Stimulated activated CD8-positive, alpha-beta memory T cell treated with anti-CD3 and anti-CD28 coated beads, Interleukin-4, amount 100 ng/mL, for 4 hours (primary cell): ENCODE measurements at places on chromosomes 2 and 18.

DNA sequence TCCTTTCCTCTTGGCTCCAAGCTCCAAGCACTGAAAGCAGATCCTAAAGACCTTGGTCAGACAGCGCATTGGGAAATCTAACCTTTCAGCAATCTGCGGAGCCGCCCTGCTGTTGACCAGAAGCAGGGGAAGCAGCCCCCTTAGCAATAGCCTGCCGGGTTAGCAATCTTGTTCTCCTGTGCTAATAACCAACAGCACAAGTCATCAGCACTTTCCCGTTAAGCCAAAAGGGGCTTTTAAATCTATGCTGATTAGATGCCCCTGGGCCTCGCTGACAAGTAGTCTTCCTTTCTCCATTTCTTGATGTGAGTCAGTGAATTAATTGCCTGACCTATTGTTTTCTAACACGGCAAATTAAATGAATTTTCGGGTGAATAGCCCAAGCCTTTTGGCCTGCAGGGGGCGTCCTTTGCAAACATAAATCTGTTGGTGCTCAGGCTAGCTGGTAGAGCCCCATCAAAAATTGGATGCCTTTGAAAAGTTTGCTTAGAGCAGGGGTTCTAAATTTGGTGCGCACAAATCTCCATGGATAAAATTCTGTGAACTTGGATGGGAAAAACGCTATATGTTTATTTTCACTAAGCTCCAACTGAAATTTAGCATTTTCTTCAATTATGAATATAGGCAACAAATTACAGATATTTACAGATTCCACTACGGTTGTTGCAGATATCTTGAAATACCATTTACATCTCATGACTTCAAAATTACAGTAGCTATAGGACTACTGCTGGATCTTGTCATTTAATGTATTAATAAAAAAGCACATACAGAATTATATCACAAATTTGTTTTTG is 24.6 kb downstream of the MAIP1 start:
- DNase-seq, result peak; percentile 36

- DNase-seq, result no peak
These were observed 26.0 kb downstream of the MAP3K20 start for GRCh38 chr2:173101687-173102086.

DNA sequence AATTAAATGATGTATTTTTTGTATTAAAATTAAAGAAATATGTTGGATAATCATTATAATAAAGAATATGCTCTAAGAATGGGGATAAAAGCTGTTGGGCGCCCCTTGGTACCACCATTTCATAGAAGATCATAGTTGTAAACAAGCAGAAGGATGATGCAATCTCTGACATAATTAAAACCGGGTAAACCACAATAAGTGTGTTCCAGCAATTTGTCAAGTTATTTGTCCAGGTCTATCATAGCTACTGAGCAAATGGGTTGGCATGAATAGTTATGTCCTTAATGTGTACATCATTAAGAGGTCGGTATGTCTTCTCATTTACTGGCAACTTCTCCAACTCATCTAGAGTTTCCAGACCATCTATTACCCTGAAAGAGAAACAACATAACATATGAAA is 6.7 kb upstream of the CLK1 start:
- DNase-seq, result no peak

DNA sequence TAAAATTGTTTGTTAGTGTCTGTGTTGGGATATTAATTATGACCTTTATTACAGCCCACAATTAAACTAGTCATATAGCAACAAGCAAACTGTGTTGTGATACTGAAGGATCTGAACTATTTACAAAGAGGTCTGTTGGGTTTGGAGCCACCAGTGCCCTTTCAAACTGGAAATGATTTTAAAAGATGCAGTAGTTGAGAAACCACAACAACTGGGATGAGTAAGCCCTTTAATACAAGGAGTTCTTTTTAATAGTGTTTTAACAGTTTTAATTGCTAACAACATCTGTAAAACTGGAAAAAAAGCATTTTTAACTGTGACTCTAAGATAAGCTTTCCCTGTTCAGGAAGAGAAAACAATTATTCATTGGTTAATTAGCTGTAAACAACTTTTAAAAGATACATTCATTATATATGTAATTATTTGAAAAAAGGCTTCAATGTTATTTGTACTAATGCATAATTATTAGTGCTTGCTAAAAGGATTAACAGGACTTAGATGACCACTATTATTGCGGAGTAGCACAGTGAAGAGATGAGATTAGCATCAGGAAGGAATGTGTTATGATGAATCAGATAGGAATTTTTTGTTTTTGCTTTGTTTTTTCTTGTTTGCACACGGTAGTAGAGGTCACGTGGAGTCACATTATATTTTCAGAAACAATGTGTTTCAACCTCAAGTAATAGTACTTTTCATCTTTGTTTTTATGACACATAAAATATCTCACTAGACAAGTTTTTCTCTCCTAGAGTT is 392.7 kb upstream of the FANCL start:
- DNase-seq, result no peak

DNA sequence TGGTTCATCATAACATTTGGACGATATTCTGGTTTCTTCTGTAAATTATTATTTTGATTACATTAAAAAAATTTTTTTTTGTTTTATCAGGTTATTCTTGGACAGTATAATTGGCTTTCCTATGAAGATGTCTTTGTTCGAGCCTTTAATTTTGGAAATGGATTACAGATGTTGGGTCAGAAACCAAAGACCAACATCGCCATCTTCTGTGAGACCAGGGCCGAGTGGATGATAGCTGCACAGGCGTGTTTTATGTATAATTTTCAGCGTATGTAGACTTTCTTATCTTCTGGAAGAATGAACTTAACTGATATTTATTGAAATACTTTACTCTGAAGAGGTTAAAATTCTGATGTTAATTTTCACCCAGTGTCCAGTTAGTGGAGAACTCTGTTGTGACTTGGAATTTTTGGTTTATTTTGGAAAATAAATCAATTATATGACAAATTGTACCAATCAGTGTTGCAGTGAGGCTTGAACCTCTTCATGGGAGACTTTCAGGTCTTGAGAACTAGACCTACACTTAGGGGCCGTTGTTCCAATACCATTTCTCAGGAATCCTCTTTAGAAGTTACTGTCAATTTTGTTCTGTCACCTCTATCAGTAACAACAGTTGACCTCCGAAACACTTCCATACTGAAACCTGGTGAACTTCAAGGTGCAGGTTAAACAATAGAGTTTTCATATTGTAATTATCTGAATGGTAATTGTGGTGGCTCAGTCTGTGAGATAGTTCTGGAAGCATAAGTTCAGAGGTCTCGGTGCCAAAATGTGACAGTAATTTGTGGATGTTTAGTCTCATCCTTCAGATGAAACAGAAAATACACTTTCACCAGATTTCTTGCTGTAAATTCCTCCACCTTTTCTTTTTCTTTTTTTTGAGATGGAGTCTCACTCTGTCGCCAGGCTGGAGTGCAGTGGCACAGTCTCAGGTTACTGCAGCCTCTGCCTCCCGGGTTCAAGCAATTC is 55.7 kb downstream of the ACSL3 start:
- no peak for DNase-seq
